T-helper 1 cell (primary cell): ENCODE measurements at places on chromosomes 7 and 10.

DNA sequence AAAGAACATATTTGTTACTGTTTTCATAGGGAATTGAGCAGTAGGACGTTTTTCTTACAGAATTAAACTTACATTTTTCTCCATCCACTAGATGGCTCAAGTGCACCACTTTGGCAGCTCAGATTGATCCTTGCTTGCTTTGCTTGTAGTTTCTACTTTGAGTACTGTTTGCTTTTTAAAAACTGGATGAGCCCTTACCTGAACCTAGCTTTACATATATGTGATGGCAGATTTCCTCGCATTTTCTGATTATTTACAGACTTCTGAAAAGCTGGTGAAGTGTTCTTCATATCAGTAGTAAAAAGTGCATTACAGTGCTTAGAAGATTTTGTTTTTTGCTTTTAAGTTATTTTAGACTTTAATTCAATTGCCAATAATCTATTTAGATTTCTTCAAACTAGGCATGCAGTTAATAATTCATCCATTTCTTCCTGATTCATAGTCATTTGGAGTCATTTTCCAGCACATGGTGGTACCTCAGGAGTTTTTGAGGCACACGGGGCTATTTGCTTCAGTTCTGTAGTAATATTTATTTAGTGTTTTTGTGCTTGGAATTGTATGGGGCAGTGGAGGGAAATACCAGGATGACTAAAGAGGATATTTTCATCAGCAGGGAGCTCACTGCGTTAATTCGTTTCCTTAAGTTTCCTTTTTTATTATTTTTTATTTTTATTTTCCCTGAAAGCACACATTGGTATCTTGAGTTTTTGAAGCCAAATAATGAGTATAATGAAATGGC is 57.3 kb downstream of the MAPK8 start:
- DNase-seq: no peak

GRCh38 chr7:28104041-28104541 is 76.5 kb downstream of the JAZF1 start:
- DNase-seq: no peak

GRCh38 chr7:84629640-84630318 is 435.2 kb upstream of the SEMA3A start:
- no peak for DNase-seq

DNA sequence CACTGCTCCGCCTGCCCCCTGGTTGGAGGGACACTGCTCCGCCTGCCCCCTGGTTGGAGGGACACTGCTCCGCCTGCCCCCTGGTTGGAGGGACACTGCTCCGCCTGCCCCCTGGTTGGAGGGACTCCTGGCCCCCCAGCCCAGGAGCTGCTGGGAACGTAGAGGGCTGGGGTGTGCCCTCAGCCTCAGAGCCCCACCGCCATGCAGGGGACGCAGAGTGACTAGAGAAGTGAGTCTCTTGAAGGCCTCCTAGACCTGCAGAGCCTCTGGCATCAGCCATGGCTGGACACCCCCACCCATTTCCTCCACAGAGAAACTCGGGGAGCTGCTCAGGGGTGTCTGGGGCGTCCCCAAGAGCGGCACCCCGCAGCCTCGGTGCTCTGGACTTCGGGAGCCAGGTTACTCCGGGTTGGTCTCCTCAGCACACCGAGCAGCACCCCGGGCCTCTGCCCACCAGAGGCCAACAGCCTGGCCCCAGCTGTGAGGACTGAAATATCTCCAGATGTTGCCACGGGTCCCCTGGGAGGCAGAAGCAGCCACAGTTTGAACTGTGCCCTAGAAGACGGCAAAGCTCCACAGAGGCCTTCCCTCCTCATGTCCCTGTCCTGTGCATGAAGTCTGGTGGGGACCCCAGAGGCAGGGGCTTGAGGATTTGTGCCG is 191.9 kb downstream of the ELFN1 start:
- DNase-seq: no peak

GRCh38 chr7:18354108-18355085 is 141.2 kb upstream of the HDAC9 start:
- no peak for DNase-seq

GRCh38 chr7:77684030-77684429 is 12.2 kb upstream of the RSBN1L start:
- DNase-seq: no peak

GRCh38 chr7:28200598-28200997 is 20.0 kb upstream of the JAZF1 start:
- DNase-seq: no peak

- no peak for DNase-seq
Measured at GRCh38 chr7:159218170-159218569, 73.5 kb upstream of the VIPR2 start.

- DNase-seq: no peak
Measured at GRCh38 chr10:127354255-127354654, 157.9 kb upstream of the INSYN2A start.

DNA sequence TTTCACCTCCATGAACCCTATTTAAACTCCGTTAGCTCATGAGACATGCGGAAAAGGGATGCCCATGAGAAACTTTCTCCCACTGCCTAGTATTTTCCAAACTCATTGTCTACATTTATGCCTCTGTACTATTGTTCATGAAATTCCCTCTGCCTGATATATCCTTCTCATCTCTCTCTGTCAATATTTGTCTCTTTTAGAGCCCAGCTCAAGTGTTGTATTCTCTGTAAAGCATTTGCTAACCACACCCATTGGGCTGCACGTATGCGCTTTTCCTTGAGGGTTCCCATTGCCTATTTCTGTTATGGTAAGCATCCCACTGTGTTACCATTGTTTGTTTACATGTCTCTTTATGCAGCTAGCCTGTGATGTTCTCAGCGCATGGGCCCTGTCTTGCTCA is 211.4 kb downstream of the MDFIC start:
- DNase-seq: no peak

GRCh38 chr7:140484951-140485499 is 5.7 kb upstream of the MKRN1 start:
- no peak for DNase-seq

- no peak for DNase-seq
Measured at GRCh38 chr10:102629661-102630614, 14.3 kb upstream of the TRIM8 start.

- DNase-seq: no peak
Measured at GRCh38 chr7:128889121-128889520, 21.4 kb downstream of the KCP start.

GRCh38 chr10:69578508-69578991 is 5.3 kb upstream of the NEUROG3 start:
- DNase-seq: no peak

GRCh38 chr7:49866076-49866735 is 92.8 kb downstream of the VWC2 start:
- DNase-seq: no peak

GRCh38 chr10:131891929-131892805 is 8.6 kb upstream of the PPP2R2D start:
- DNase-seq: no peak

GRCh38 chr7:76267894-76268183 is 34.6 kb upstream of the HSPB1 start:
- no peak for DNase-seq

GRCh38 chr7:44116087-44116788 is 7.1 kb downstream of the POLD2 start:
- DNase-seq: no peak

- DNase-seq: no peak
Measured at GRCh38 chr10:8327140-8327423, 272.6 kb downstream of the GATA3 start.

- no peak for DNase-seq
Measured at GRCh38 chr7:131674131-131674530, 117.7 kb upstream of the PODXL start.

- no peak for DNase-seq
Measured at GRCh38 chr7:126776498-126776897, 476.2 kb downstream of the GRM8 start.

DNA sequence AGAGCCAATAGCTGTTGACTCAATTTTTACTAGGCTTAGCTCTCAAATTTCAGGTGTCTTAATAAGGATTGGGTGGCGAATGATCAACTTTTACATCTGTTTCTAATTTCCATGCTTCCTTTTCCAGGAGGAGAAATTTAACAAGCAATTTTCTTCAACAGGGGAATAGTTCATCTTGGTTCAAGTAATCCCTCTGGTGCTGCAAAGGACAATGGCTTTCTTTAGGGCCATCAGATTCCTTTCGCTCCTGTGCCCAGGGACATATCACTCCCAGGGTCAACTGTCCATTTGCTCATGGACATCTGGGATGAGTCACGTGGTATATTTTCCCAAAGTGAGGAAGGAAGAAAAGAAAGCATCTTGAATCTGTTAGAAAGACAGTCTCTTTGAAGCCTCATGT is 313.3 kb downstream of the FRMD4A start:
- DNase-seq: no peak

- DNase-seq: no peak
Measured at GRCh38 chr7:44061645-44062179, 3.7 kb downstream of the PGAM2 start.

- DNase-seq: no peak
Measured at GRCh38 chr7:143395187-143396149, 13.2 kb downstream of the EPHA1 start.

DNA sequence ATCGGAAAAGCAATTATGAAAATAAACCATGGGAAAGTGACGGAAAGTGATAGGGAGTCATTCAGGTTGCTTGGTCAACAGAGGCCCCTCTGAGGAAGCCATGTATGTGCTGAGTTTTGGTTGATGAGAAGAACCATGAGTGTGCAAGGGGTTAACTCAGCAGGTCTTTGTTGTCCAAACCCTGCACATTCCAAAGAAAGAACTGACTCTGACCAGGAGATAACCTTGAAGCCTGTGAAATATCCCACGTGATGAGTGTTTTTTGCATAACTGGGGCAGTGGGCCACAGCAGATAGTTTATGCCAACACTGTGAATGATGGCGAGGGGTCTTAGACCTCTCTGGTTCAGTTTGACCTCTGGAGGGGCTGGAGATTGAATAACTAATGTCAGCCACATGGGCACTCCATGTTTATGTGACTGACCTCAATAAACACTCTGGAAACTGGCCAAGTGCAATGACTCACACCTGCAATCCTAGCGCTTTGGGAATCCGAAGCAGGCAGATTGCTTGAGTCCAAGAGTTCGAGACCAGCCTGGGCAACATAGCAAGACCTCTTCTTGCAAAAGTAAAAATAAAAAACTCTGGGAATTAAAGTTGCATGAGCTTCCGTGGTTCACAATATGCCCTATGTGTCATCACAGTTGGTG is 154.0 kb upstream of the FOXK1 start:
- DNase-seq: no peak

- DNase-seq: no peak
Measured at GRCh38 chr7:37928878-37929277, 8.4 kb downstream of the EPDR1 start.

GRCh38 chr10:56622335-56622973 is 261.4 kb upstream of the ZWINT start:
- no peak for DNase-seq

DNA sequence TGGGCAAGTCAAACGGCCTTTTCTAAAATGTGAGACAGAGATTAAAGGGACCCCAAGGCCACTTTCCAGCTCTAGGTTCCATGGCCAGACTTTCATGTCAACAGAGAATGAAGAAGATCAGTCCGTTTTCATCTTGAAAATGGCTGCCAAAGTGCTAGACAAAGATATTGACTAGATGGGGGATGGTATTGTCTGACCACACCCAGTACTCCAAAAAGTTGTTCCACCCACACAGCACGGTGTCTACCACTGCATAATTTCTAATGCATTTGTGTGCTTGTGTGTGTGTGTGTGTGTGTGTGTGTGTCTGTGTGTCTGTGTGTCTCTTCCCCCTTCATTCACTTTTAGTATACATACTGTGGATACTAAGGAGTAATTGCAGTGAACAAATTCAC is 1.3 kb downstream of the COL1A2 start:
- no peak for DNase-seq

DNA sequence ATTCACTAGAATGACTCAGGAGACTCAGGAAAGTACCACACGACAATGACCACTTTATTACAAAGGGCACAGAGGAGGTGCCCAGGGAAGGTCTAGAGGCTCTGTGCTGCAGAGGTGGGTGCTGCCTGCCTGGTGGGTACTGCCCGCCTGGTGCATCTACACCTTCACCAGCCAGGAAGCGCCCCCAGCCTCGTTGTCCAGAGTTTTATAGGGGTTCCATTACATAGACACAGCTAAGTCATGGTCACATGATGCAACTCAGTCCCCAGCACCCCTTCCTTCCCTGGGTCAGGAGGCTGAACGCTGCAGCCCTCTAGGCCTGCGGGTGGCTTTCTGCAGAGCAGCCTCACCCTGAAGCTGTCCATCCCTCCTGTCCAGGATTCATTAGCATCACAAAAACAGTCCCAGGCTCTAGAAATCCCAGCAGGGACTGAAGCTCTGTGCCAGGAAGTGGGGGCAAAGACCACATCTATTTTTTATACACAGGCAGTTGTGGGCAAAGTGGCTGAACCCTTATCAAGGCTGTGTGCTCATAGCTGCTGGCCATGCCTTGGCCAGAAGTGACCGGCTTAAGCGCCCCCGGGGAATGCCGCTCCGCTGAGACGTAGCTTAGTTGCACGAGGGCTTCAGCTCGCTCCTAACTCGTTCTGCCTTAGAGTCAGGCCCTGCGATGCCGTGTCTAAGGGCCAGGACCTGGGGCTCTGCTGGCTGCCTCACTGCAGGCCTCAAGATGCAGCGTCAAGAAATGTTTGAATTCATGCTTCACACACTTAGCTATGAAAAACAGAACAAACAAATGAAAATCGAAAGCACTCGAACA is 219.0 kb downstream of the GLRX3 start:
- DNase-seq: no peak

- DNase-seq: no peak
Measured at GRCh38 chr7:28136420-28136819, 44.2 kb downstream of the JAZF1 start.

DNA sequence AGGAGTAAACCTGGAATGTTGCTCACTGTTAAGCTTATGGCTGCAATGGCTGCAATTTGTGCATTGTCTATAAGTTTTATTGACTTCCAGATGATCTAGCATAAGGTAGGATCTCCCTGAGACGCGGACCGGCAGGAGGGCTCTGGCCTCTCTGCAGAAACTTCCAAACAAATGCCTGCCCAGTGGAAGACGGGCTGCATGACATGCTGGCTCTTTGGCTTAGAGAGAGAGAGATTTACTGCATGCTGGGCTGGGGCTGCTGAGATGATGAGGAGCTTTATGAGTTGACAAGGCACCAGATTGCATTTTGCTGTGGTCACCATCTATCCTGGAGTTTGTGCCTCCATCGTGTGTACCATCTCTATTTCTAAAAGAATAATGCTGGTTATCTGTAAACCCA is 193.2 kb downstream of the GALNT17 start:
- no peak for DNase-seq

- no peak for DNase-seq
Measured at GRCh38 chr7:90666186-90666585, 70.1 kb downstream of the CDK14 start.

GRCh38 chr10:35889971-35890675 is 248.0 kb upstream of the FZD8 start:
- no peak for DNase-seq

DNA sequence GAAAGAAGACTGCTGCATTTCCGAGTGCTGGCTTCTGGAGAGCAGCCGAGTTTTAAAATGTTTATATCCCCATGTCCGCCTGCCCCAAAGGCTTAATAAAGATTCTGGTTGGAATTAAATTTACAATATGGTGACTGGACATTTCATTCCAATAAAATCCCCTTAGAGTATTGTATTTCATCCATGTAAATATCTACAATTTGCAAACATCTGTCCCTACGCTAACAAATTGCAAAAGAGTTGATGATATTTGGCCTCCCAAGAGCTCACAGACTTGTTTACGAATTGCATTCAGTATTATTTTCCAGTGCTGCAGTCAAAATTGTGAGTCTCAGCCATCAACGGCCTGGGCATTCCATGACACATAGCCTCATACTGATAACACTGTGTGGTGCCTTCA is 50.1 kb downstream of the PLEKHS1 start:
- no peak for DNase-seq

GRCh38 chr7:131893631-131894340 is 337.4 kb upstream of the PODXL start:
- no peak for DNase-seq
